ENCODE measurements at places on chromosomes 12 and 14. TPM values are rescaled to one million over a fixed set of nuclear protein-coding genes. Genes with fewer than 3 reads are reported as not detected.

GRCh38 chr14:99875836-99876235, 82.6 kb downstream of the EML1 start:
- no peak for DNase-seq

DNA sequence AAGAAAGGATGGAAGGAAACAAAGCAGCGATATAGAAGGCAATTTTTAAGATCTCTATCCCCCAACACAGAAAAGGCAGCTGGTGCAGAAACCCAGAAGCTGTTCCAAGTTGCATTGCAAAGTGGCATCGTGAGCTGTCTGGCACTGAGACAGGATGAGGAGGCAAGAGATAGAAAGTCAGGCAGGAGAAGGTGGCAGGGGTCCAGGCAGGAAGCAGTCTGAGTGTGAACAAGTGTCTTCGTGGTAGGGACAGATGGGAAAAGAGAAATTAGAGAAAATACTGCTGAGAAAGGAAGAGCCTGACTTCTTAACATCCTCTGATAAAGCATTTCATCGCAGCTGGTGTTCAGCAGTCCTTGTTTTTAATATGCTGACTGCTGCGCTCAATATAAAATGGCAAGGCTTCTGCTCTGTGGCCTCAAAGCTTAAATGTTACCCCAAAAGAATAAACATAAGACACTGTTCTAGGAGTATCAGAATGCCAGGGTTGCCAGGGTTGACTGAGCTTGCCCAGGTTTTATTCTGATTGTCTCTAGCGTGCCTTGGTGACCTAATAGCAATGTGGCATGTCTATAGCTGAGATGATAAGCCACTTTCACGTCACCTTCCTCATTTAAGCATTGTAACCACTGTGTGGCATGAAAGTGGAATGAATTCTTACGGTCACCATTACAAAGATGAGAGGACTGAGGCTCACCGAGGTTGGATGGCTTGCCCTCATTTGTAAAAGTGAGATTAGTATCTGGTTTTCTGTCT, 397.6 kb downstream of the NUAK1 start:
- DNase-seq = peak; percentile 24

DNA sequence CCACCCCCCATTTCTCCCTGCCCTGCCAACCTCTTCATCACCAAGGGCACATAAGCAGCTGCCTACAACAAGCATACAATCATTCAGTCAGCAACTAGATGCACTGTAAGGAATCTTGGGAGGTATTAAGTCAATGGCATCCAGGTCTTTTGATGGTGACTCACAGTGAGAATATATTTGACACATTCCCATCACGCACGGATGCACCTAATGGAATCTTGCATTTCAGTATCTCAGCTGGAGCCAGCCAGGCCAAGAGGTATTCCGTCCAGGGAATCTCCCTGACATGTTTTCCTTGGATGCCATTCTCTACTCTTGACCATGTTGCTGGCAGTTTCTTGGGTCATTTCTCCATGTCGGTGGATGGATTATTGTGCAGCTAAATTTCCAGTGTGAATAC, 73.9 kb upstream of the CAPRIN2 start:
- no peak for DNase-seq

DNA sequence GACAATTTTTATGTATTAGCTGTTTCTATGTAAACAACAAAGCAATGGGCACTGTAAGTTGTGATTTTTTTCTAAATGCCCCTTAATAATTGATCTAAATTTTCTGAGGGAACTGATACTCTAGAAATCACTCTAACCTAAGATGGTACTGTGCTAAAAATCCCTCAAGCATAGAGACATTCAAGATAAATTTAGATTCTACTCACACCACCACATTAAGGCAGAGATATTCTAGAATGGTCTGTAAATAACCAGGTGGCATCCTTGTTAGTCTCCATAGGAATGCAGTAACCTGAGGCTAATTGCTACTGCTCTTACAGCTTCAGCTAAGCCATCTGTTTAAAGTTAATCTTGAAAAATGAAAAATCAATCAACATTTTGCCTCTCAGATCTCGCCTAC, 87.3 kb downstream of the SLC41A2 start:
- no peak for DNase-seq

DNA sequence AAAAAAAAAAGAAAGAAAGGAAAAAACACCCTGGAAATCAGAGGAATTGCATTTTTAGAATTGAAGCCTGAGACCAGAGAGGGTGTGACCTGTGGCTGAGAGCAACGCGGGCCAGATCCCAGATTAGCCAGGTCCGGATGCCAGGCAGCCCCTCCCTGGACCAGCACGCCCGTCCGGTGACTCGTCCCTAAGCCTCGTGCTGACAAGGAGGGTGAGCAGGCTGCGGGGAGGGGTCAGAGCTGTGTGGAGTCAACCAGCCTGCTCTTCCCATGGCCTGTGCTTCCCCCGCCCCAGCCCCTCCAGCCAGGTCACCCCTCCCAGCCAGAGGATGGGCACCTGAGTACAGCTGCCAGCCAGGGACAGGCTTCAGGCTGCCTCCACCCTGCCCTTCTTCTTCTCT, 4.2 kb upstream of the KLC1 start:
- no peak for DNase-seq

GRCh38 chr14:95538801-95539509, 4.1 kb downstream of the GLRX5 start:
- DNase-seq = no peak

DNA sequence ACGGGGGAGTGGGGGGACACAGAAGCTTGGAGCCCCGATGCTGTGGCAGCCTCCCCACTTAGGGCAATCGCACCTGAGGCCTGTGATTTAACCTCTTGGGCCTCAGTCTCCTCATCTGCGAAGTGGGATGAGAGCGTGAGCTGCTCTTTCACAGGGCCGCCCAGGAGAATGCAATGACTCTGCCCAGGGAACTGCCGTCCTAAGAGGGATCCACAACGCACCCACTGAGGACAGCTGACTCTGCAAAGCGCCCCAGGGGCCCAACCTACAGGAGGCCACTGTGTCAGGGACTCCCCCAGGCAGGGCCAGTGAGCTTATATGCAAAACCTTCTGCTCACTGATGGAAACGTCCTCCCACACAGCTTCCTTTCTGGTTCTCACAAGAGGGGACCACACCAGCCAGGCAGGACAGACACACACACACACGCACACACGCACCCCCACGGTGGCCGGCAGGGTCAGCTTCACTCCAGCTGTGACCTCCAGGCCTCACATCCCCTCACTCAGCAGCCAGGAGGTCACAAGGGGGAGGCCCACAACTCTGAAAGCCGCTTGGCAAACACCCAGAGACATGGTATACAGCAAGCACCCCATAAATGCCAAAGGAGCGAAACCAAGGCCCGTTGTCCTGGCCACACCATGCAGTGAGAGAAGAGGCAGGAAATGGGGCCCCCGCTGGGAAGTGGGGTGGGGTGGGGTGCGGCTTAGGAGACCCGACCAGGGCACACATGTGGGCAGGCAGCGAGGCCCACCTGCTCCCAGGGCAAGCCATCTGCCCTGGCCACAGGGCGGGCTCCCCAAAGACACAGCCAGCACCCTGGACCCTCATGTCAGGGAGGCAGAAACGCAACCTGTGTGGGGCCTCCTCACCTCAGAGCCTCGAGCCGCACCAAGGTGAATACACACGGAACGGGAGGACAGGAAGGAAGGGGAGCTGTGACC, 73.3 kb downstream of the NCOR2 start:
- DNase-seq = no peak

DNA sequence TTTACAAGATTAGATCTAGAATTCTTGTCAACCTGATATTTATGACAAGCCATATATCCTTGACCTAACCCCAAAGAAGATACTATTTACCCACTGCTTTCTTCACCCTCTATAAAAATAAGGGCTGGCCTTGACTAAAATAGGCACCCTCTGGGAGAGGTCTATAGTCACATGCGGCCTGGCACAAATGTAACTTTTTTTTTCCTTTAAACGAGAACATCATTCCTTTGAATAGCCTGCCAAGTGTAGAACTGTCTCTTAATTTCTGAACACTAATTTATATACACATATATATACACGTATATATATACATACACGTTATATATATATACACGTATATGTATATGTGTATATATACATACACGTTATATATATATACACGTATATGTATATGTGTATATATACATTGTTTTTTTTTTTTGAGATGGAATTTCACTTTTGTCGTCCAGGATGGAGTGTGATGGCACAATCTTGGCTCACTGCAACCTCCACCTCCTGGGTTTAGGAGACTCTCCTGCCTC, 18.6 kb downstream of the PPTC7 start:
- no peak for DNase-seq

DNA sequence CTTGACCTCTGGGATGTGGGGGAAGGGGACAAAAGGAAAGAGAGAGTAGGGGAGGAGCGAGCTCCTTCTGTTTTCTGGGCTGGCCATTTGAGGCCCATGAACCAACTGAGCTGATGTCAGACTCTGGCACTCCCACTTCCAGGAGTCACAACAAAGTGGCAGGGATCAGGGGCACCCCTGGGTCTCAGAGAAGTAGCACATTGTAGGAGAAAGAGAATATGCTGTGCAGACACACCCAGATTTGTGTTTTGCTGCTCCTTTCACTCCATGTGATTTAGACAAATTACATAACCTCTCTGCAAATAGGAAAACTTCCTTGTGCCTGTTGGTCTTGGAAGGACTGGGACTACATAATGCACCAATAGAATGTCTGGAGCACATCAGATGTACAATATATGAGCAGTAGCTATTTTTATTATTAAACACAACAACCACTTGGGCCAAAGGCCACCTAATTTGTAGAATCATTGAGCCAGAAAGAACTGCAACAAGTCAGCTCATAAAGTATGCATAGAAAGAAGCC, 265.5 kb downstream of the ZFP36L1 start:
- no peak for DNase-seq

DNA sequence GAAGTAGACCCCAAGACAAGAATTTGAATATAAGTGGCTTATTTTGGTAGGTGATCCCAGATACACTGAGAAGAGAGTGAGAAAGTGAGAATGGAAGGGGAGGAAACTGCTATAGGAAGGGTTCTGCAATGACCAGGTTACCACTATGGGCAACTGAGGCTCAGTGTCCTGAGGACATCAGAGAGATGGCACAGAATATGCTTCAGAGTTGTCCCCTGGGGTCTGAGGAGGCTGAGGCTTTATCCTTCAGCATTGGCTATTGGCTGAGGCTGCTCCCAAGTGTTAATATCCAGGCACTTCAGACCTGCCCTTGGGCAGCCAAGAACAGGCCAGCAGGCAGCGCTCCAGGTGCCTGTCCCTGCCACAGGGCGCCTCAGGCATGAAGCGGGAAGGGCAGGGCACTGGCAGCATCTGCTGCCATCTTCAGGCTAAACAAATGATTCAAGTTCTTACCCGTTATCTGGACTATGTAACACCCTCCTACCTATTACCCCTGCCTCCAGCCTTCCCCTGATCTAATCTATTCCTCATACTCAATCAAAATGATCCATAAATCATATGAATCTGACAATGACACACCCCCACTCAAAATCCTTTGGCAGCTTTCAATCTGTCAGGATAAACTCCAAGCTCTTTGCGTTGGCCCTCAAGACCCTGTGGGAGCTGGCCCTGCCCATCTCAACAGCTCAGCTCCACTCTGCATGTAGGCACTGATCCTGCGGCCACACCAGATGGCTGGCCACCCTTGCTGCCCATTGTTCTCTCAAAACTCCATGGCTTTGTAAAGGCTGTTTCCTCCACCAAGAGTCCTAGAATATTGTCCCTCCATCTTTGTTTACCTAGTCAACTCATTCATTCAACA, 42.4 kb downstream of the CKAP4 start:
- no peak for DNase-seq

BICDL1 gene
- total RNA-seq = 24.5 TPM
